ENCODE measurements at places on chromosomes 2 and 18.

DNA sequence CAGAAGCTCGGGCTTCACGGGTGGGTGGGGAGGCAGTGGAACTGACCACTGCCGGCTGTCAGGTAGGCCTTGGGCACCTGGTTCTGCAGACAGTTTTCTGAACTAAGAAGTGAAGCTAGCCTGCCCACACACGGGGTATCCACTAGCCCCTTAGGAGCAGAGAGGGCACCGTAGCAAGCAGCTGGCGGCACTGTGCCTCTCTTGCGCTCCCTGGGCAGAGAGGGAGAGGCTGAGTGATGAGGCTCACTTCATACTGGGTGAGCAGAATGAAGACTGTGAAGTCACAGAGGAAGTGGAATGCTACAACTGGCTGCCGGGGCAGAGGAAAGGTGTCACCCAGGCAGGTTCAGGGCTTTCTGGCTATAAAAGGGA, 753 bp downstream of the ITPRIPL1 start:
- DNase-seq: no peak

DNA sequence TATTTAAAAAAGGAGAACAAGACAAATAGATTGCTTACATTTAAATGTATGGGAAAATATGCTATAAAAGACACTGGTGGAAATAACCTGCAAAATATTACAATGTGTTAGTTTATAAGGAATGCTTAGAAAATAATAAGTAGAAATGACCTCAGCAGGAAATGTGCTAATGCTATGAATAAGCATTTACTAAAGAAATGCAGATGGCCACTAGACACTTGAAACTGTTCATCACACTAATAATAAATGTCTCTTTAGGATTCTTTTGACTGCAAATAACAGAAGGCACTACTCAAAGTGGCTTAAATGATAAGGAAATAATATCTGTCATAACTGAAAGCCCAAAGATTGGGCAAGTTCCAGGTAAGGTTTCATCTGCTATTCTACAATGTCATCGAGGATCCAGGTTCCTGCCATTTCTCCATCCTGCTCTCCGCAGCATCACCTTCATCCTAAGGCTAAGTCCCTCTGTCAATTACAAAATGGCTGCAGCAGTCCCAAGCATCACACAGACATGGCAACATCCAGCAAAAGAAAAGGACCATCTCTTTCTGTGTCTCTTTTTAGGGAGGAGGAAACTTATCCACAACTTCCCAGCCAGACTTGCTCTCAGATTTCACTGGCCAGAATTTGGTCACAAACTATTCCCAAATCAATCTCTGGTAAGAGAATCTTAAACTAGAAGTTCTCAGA, 21.9 kb downstream of the METTL8 start:
- DNase-seq: no peak

GRCh38 chr18:46728219-46728930, 28.5 kb downstream of the ST8SIA5 start:
- DNase-seq: no peak

GRCh38 chr2:205636549-205637319, 45.6 kb upstream of the NRP2 start:
- DNase-seq: no peak

DNA sequence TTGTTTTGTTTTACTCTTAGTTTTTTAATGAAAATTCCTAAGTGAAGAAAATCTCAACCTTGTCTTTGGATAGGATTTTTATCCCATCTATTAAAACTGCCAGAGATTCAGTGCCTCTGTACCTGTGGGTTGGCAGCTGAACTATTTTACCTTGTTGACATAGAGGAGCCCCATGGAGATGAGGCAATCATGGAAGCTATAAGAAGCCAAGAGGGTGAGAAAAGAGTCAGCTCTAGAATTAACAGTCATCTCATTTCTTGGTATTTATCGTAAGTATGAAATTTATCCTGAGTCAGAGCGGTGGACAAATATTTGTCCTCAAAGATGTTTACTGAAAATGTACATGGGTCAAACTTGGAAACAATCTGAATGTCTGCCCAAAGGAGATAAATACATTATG, 35.8 kb upstream of the PGAP1 start:
- DNase-seq: no peak

Data from stimulated activated CD8-positive, alpha-beta memory T cell treated with anti-CD3 and anti-CD28 coated beads, Interleukin-15, amount 100 ng/mL, for 24 hours (primary cell).